Osteoblast (primary cell): ENCODE measurements at places on chromosomes 16 and 17. TPM values are rescaled to one million over a fixed set of nuclear protein-coding genes. Genes with fewer than 3 reads are reported as not detected.

The NAGS gene
- total RNA-seq: 0.36 and 0.59 TPM in 2 replicates

The STH gene
- not detected in 2 replicates for total RNA-seq

The WFDC1 gene
- not detected in 2 replicates for total RNA-seq

The PPY gene
- not detected in 2 replicates for total RNA-seq

The SP2 gene
- total RNA-seq: 2.4 and 2.5 TPM in 2 replicates
